Osteoblast (primary cell): ENCODE measurements at places on chromosomes 11 and 22. TPM values are rescaled to one million over a fixed set of nuclear protein-coding genes. Genes with fewer than 3 reads are reported as not detected.

DNA sequence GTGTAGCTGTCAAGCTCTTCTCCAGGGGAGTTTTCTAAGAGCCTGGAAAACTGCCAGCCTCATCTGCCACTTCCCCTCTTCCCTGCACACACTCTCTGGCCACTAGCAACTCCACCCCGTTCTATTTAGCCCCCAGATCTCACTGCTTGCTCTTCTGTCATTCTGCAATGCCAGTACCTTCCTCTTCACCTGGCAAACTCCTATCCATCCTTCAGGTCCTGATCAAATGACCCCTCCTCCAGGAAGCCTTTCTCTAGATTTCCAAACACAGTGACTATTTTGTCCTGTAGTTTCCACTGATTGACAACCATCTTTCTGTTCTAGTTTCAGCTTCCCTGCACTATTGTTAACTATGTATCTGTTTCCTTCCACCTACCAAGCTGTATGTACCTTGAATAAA lies 437.7 kb downstream of the SOX6 start:
- DNase-seq: no peak
- H3K4me1 ChIP-seq: no peaks in the 10 kb centered on the region
- no peak overlapping the region for H3K27ac ChIP-seq

DNA sequence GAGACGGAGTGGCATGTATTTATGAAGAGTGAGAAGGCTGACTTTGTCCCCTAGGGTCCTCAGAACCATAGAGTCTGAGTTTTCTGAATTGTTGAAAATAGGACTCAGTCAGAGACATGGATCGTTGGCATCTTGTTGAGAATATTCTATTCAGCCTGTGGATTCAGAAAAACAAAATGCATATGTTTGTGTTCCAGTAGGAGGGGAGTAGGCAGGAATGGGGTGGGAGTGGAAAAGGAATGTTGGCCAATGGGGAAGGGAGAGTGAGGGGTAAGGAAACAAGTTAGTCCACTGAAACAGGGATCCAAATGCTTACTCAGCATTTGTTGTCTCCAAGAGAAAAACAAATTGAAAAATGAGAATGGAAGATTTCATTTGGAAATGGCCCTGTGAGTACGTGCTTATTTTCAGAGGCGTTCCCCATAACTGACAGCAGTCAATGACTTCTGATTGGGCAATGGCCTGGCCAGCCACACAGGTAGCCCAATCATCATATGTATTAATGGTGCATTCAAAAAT lies 14.7 kb downstream of the BARX2 start:
- H3K4me1 ChIP-seq: no peaks in the 10 kb centered on the region
- H3K27ac ChIP-seq: no peak overlapping the region
- H3K4me3 ChIP-seq: no peak overlapping the region
- peaks cover 18% of the 10 kb centered on the region for H3K27me3 ChIP-seq
- DNase-seq: no peak
- no peaks in the 10 kb centered on the region for H3K36me3 ChIP-seq

- H3K4me1 ChIP-seq: no peaks in the 10 kb centered on the region
- no peak for DNase-seq
- H3K36me3 ChIP-seq: no peaks in the 10 kb centered on the region
- H3K4me3 ChIP-seq: no peak overlapping the region
- no peak overlapping the region for H3K27ac ChIP-seq
These were observed 37.2 kb downstream of the OR2AG2 start for GRCh38 chr11:6734616-6735015.

TECTA gene
- 0.59 and 0.72 TPM in 2 replicates for total RNA-seq

GSTP1 gene
- 361 and 465 TPM in 2 replicates for total RNA-seq

- H3K27me3 ChIP-seq: peaks cover 34% of the 10 kb centered on the region
- H3K4me1 ChIP-seq: no peaks in the 10 kb centered on the region
- no peak overlapping the region for H3K4me3 ChIP-seq
- no peaks in the 10 kb centered on the region for H3K36me3 ChIP-seq
- DNase-seq: no peak
These were observed 142.6 kb upstream of the BLID start for GRCh38 chr11:122258446-122259194.

GRCh38 chr11:55854704-55855103 lies 16.2 kb downstream of the OR5D16 start:
- H3K27me3 ChIP-seq: no peaks in the 10 kb centered on the region
- no peaks in the 10 kb centered on the region for H3K4me1 ChIP-seq
- no peaks in the 10 kb centered on the region for H3K36me3 ChIP-seq
- H3K27ac ChIP-seq: no peak overlapping the region

DERL3 gene
- total RNA-seq: 0.36 and 0.59 TPM in 2 replicates

- no peaks in the 10 kb centered on the region for H3K27me3 ChIP-seq
- no peaks in the 10 kb centered on the region for H3K4me1 ChIP-seq
- no peaks in the 10 kb centered on the region for H3K36me3 ChIP-seq
- no peak overlapping the region for H3K4me3 ChIP-seq
These were observed 64.2 kb upstream of the CECR2 start for GRCh38 chr22:17305076-17305475.

ELF5 gene
- total RNA-seq: under 0.01 TPM in 1 of 2 replicates, not detected in the other

CDC45 gene
- 0.72 and 1.5 TPM in 2 replicates for total RNA-seq

DNA sequence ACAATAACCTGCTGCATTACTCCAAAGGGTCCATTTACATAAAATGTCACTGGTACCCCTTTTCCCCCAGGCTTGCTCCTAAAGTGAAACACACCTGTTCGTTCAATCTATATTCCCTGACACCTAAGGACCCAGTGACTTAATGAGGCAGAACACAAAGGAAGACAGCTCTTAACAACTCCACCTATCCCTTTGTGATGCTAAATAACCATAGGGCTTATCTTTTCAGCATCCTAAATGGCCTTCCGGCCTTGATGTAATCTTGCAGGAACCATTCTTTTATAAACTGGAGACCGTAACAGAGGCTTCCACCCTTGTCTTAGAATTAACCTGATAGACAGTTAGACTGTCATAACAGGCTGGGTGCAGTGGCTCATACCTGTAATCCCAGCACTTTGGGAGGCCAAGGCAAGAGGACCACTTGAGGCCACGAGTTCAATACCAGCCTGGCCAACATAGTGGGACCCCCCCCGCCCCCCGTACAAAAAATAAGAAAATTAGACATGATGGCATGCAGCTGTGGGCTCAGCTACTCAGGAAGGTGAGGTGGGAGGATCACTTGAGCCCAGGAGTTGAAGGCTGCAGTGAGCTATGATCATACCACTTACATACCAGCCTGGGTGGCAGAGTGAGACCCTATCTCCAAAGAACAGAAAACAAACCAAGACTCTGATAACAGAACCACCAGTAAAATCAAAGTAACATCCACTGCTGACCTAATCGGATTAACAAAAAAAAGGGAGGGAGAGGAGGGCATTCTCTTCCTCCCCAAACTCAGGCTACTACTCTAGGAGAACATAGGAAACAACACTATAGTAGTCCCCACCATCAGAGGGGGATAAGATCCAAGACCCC lies 5.1 kb downstream of the CHEK2 start:
- H3K36me3 ChIP-seq: peaks cover 20% of the 10 kb centered on the region
- no peak overlapping the region for H3K27ac ChIP-seq
- no peaks in the 10 kb centered on the region for H3K27me3 ChIP-seq
- H3K4me1 ChIP-seq: peaks cover 12% of the 10 kb centered on the region
- DNase-seq: no peak

IPO7 gene
- total RNA-seq: 155 and 174 TPM in 2 replicates

- H3K4me1 ChIP-seq: no peaks in the 10 kb centered on the region
- H3K27ac ChIP-seq: no peak overlapping the region
- H3K4me3 ChIP-seq: no peak overlapping the region
- no peaks in the 10 kb centered on the region for H3K36me3 ChIP-seq
- DNase-seq: no peak
These were observed 5.1 kb downstream of the TBX1 start for GRCh38 chr22:19765477-19766239.

GRCh38 chr22:38338772-38339379 lies 21.6 kb upstream of the CSNK1E start:
- no peaks in the 10 kb centered on the region for H3K27me3 ChIP-seq
- DNase-seq: peak; percentile 67
- H3K4me1 ChIP-seq: peaks cover 8% of the 10 kb centered on the region
- no peaks in the 10 kb centered on the region for H3K36me3 ChIP-seq
- no peak overlapping the region for H3K4me3 ChIP-seq

C1QTNF5 gene
- total RNA-seq: 35.9 and 41.3 TPM in 2 replicates
